CD4-positive, alpha-beta T cell treated with Interleukin-15 for 4 hours (primary cell): ENCODE measurements at places on chromosomes 4 and X.

DNA sequence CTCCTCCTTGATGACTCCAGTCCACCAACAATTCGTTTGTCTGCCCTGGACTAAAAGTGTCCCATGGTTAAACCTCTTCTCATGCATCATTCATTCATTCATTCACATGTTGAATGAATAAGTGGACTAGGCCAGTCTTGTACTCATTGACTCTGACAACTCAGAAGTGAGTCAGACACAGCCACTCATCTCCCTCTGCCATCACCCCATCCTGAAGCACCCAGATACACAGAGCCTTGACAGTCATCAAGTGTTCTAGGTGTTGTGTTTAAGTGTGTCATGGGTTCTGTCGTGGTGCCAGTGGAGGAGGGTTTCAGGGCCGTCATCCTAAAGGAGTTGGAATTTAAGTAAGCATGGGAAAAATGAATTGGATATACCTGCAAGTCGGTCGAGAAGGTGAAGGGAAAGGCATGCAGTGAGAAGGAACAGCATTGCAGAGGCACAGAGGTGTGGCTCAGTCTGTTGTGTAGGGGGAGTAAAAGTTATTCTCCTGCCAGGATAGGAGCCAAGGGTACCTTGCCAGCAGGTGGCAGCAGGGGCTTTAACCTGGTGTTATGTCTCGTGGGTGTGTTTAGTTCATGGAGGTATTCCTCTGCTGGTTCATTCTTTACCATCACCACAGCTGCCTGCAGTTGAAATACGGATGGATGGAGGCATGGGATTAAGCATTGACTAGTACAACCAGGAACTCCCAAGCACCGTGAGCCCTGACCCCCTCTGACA lies 18.3 kb downstream of the MAGED2 start:
- DNase-seq = peak; percentile 27

DNA sequence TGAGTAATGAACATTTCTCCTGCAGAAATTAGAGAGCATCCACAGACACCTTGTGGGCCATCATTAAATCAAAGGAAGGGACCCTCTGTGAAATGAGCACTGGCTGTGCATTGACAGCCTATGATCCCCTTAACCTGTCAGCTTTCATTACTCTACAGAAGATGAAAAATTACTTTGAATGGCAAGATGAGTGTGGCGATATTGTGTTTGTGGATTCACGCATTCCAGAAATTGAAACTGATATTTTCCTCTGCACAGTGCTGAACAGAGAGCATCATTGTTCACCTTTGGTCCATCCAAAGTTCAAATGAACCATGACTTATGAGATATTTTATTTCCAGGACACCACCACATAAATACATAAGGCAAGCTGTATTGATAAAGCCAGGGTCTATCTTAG lies 374.8 kb upstream of the ANXA10 start:
- no peak for DNase-seq

GRCh38 chr4:120922381-120923206 lies at the start of gene PRDM5:
Gene PRDM5 (minus strand): TSS chr4:120922726. CDS start chr4:120922608, 118 bp downstream.
- DNase-seq = no peak

GRCh38 chr4:53456178-53456577 lies 78.7 kb downstream of the FIP1L1 start:
- no peak for DNase-seq

DNA sequence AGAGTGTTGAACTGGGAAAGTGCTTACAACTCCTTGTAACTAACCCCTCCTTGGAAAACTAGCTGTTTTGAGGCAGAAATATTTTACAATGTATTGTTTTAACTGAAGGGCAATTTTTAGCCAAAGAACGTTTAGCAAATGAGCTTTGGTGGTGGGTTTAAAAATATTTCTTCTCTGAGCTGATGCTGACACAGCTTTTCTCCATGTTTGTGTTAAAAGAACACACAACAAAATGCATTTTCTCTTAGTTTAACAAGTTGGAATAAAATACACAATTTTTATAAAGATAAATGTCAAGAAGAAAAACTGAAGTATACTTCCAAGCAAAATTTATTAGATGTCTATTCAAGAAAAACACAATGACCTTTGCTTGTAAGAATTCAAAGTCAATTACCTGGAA lies 49.9 kb upstream of the PDLIM3 start:
- DNase-seq = no peak

DNA sequence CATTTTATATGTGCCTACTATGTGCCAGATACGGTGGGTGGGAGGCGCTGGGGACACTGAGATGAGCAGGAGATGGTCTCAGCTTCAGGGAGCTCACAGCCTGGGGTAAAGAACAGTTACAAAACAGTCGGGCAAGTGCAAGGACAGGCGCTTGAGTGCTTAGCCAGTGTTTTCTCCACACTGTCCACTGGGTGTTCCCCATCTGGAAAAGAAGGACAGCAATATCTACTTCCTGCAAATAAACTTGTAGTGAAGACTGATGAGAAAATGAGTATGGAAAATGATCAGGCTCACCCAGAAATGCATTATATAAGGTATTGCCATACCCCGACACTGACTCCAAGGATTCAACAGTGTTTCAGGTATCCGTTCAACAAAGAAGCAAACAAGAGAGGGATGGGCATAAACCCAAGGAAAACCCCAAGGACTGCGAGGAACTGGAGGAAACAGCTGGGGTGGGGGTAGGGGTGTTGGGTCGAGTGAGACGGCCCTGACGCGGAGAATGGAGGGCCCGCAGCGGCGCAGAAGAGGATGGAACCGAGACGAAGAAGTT lies 835 bp downstream of the TMEM185A start:
- no peak for DNase-seq
